Sigmoid colon (tissue), 7 donors: ENCODE measurements at places on chromosomes 1 and 21. TPM values are rescaled to one million over a fixed set of nuclear protein-coding genes. Genes with fewer than 3 reads are reported as not detected.
A peak's percentile ranks its signal among the peaks of the same experiment; 100 is the strongest.

DNA sequence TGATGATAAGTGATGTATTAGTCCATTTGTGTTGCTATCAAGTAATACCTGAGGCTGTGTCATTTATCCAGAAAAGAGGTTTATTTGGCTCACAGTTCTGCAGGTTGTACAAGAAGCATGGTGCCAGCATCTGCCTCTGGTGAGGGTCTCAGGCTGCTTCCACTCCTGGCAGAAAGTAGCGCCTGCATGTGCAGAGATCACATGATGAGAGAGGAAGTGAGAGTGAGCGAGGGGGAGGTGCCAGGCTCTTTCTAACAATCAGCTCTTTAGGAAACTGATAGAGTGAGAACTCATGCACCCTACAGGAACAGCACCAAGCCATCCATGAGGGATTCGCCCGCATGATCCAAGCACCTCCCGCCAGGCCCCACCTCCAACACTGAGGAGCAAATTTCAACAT is 2.2 kb upstream of the FHAD1 start:
- no peak for DNase-seq

DNA sequence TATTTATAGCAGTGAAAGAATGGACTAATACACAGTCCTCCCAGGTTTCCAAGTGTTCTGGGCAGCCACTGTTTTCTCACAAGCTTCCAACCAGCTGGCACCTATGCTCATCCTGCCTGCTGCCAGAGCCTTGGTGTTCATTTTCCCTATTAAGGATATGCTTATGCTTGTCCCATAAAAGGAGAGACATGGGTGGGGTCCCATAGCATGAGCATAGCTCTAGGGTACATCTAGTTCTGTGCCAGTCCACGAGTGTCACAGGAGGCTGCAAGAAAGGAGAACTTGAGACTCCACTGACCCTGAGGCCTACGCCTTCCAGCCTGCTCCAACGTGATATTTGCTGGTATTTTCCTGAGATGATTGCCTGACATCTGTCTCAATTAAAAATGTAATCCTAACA is 192.4 kb upstream of the PTGFR start:
- DNase-seq = no peak

DNA sequence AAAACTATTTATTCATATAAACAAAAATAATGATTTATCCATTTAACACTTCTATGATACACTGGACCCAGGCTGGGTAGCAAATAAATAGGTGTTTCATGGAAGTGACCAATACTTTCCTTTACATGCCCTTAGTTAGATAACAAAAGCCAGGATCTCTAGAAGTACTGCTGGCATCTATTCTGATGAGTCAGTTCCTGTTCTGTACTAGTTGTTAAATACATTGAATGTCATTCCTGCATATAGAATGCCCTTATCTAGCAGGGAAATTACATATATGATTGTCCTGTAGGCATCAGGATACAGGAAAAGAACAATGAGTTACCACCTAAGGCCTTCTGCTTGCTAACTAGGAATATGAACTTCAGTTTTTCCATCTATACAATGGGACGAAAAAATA is 130.8 kb downstream of the HFM1 start:
- no peak for DNase-seq

DNA sequence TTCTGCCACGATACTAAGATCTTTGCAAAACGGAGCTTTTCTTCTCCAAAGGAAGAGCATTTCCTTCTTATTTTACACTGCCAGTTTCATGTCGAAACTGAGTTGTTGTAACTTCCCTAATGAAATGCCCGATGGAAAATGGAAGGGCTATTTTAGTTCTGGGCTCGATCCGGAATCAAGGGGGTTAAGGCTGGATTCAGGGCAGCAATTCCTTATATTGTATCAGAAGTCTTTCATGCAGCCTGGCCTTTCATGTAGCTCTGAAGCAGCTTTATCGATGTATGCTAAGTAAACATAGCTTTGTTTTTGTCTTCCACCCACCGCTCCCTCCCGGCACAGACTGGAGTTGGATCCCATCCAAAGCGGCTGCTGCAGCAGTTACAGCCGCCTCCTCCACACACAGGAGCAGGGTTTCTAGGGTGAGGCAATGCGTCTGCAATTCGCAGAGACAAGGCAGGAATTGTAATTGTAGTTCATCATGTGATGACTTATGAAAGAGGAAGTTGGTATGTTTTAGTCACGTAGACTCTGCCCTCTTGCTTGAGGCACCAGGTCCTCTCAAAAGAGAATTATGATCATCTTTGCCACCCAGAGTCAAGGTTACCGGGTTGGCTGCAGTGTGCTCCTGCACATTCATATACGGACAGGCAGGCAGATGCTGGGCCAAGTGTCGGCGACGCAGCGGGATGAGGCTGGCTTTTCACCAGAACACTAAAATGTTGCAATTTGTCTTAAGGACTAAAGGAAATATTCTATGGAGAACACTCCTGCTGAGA is 2.6 kb upstream of the IRF2BP2 start:
- peak; percentile 98 for DNase-seq

DNA sequence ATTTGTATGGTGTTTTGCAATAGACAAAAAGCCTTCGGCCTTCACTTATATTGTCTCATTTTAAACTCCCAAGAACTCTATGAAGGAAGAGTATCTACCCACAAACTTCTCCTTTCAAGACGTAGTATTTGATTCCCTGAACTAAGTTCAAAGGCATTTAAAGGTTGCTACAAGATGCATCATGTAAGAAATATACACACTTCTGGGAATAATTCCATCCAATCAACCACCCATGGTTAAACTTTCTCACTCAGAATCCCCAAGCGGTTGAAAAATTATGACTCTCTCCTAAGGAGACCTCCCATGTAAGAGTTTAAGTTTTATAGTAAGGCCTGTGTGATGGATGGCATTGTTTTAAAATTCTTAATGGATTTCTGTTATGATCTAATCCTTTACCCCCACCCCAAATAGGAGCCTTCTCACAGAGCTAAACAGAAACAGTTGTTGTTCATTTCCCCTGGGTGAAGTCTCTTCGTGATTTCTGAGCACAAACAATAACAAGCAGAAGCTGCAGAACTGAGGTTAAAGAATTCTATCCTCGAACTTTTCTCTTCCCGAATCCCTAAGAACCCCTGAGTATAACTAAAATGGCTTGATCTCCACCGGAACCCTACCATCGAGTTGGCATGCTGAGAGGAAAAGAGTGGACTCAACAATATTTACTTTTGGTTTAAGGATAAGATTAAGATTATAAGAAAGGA is 185.0 kb downstream of the TGFBR3 start:
- no peak for DNase-seq

GRCh38 chr1:183508694-183509093 is 36.4 kb downstream of the SMG7 start:
- no peak for DNase-seq

GRCh38 chr1:174998569-174999215 is 1.1 kb upstream of the CACYBP start:
- no peak for DNase-seq

DNA sequence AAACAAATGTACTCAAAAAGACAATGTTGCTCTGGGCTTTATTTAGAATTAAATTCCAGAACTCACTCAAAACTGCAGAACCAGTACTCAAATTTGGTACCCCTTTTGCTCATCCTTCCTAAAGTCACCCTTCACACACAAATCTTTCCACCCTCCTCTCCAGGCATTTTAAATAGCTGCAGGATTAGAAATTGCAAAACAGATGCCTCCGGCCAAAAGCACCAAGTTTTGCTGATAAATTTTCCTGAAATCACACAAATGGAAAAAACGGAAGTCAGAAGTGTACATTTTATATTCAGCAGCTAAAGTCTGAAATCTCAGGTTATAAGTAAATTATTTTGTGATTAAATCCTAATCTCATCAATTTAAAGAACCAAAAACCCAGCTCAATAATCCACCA is 147.0 kb downstream of the NRIP1 start:
- no peak for DNase-seq

DNA sequence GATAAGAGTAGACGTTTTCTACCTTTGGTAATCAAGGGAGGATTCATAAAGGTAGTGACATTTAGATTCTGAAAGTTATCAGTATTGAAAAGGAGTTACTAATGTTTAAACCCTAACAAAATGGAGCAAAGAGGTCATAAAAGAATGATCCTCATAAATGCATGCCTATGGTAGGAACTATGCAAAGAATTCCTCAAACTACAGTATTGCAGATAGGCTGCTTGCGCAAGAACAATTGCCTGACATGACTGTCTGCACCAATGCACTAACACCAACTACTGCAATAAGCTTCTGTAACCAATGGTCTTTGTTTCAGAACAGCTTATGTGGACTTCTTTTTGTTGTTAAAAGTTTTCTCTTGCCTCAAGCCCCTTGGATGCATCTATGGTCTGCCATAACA is 597.3 kb upstream of the ADGRL4 start:
- no peak for DNase-seq

- DNase-seq = no peak
Measured at GRCh38 chr21:38628349-38628748, 130.1 kb upstream of the ERG start.

- no peak for DNase-seq
Measured at GRCh38 chr1:26771643-26772321, 16.0 kb upstream of the PIGV start.

DNA sequence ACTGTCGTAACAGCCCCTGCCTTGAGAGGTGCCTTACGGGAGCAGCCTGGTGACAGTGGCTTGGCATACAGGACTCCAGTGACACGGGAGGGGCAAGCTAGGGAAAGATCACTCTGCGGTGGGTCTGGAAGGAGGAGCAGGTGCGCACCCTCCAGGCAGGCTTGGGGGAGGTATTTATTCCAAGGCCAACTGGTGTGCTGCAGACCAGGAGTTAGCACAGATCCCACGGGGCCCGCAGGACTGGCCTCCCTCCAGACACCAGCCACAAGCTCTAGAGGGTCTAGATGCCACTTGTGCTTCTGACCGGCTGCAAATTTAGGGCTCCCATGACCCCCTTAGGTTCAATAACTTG is 22.1 kb downstream of the PSEN2 start:
- no peak for DNase-seq

GRCh38 chr1:50700214-50700613 is 259.9 kb downstream of the FAF1 start:
- no peak for DNase-seq

- no peak for DNase-seq
Measured at GRCh38 chr1:19013826-19014548, 57.5 kb upstream of the IFFO2 start.

- DNase-seq = no peak
Measured at GRCh38 chr21:33843216-33843615, 72.4 kb downstream of the ATP5PO start.

DNA sequence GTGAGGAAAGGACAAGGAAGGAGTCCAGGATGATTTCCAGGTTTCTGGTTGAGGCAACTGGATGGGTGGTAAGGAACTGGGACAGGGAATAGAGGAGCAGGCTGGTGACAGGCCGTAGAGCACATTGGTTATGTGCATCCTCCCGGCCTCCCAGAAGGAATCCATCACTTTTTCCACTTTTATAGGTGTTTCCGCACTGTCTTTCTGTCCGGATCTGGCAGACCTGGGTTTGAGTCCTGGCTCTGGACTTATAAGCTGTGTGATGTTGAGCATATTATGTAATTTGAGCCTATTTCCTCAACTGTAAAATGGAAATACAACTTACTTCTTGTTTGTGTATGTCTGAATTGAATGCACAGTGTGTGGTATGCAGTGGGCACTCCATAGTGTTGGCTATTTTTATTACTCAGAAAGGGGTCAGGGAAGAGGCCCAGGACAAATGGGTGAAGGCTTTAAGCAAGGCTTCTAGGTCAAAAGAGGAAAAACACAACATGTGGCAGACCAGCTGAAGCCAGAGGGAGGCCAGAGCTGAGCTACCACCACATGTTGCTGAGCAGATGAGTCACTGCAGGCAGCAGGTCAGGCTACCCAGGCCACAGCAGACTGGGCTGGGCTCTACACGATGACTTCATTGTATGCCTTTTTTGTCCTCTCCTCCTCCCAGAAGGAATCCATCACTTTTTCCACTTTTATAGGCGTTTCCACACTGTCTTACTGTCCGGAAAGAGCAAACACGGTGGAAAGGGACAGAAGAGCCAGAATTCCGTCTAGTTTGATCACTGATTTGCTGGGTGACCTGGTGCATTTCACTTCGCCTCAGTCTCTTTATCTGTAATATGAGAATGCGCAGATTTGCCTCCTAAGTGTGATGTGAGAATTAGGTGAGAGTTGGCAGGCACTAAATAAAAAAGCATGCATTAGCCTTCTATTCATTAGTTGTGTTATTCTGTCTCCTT is 791 bp upstream of the MAST2 start:
- peak; percentile 94 for DNase-seq

DNA sequence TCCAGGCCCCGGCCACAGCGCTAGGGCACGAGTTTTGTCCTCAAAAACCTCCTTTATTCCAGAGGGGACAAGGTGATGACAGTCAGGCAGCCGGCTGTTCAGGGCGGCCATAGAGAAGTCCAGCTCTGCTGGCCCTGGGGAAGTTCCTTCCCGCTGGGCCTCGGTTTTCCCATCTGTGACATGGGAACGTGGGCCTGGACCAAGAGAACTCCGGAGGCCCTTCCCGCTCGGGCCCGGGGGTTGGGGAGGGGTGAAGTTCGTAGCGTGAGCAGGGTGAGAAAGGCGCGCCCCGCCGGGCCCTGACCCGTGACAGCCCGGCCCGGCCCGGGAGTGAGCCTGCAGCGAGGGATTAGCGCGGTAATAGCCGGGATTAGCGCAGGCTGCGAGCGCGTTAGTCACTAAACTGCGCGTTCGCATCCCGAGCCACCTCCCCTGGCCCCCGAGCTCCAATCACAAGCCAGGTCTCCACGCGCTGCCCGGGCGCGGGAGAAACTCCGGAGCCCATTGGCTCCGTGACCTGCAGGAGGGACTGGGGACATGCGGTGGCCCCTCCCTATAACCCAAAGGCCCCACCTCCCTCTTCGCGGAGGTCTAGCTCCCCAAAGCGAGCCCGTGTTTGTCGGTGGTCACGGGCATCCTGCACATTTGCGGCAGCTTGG is 29.8 kb upstream of the PADI2 start:
- DNase-seq = no peak

DNA sequence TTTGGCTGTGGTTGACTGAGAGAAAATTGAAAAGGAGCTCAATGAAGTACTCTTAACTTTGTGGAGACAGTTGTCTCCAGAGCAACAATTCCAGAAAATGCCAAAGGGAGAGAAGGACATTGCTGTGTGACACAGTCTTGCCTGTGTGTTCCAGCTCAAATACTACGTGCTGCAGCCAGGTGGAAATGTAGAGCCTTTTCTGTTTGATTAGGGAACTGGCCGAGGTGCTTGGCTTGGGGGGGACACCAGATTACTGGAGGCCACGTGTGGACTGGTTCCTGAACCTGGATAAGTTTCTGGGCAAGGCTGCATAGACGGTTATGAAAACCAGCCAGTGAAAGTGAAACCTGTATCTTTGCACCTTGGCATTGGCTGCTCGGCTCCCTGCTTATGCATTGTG is 217.9 kb downstream of the CTH start:
- DNase-seq = no peak

ADCY10 gene
- total RNA-seq = 0.28 TPM

LCE6A gene
- total RNA-seq = not detected

TBX15 gene
- under 0.01 TPM for total RNA-seq
